Small intestine (tissue), 16 donors: ENCODE measurements at places on chromosomes 11 and 22. TPM values are rescaled to one million over a fixed set of nuclear protein-coding genes. Genes with fewer than 3 reads are reported as not detected.

- DNase-seq, result no peak
- no peaks in the 10 kb centered on the region for H3K36me3 ChIP-seq
- no peaks in the 10 kb centered on the region for H3K4me1 ChIP-seq
- H3K4me3 ChIP-seq, result no peak overlapping the region
- no peaks in the 10 kb centered on the region for H3K27me3 ChIP-seq
Measured at GRCh38 chr11:21897752-21898151, 295.1 kb upstream of the ANO5 start.

GRCh38 chr11:80086496-80087055 is 645.7 kb upstream of the TENM4 start:
- no peaks in the 10 kb centered on the region for H3K36me3 ChIP-seq
- DNase-seq, result no peak
- no peak overlapping the region for H3K27ac ChIP-seq
- H3K27me3 ChIP-seq, result no peaks in the 10 kb centered on the region
- no peaks in the 10 kb centered on the region for H3K4me1 ChIP-seq
- H3K4me3 ChIP-seq, result no peak overlapping the region

- H3K4me1 ChIP-seq, result no peaks in the 10 kb centered on the region
- no peak overlapping the region for H3K4me3 ChIP-seq
- H3K36me3 ChIP-seq, result no peaks in the 10 kb centered on the region
- H3K27me3 ChIP-seq, result no peaks in the 10 kb centered on the region
- DNase-seq, result no peak
Measured at GRCh38 chr11:27807596-27807995, 107.3 kb upstream of the BDNF start.

- no peak overlapping the region for H3K4me3 ChIP-seq
- H3K4me1 ChIP-seq, result peaks cover 33% of the 10 kb centered on the region
- no peak for DNase-seq
- no peaks in the 10 kb centered on the region for H3K27me3 ChIP-seq
- no peaks in the 10 kb centered on the region for H3K36me3 ChIP-seq
- H3K27ac ChIP-seq, result no peak overlapping the region
Measured at GRCh38 chr11:6626971-6627761, 7.9 kb upstream of the TPP1 start.

- H3K36me3 ChIP-seq, result no peaks in the 10 kb centered on the region
- H3K27me3 ChIP-seq, result no peaks in the 10 kb centered on the region
- no peak overlapping the region for H3K27ac ChIP-seq
- H3K4me3 ChIP-seq, result no peak overlapping the region
Measured at GRCh38 chr11:131498631-131499160, 128.3 kb downstream of the NTM start.

- no peaks in the 10 kb centered on the region for H3K4me1 ChIP-seq
- no peaks in the 10 kb centered on the region for H3K36me3 ChIP-seq
- no peaks in the 10 kb centered on the region for H3K27me3 ChIP-seq
- no peak overlapping the region for H3K4me3 ChIP-seq
- H3K27ac ChIP-seq, result no peak overlapping the region
Measured at GRCh38 chr11:86785576-86785975, 14.8 kb upstream of the PRSS23 start.

DNA sequence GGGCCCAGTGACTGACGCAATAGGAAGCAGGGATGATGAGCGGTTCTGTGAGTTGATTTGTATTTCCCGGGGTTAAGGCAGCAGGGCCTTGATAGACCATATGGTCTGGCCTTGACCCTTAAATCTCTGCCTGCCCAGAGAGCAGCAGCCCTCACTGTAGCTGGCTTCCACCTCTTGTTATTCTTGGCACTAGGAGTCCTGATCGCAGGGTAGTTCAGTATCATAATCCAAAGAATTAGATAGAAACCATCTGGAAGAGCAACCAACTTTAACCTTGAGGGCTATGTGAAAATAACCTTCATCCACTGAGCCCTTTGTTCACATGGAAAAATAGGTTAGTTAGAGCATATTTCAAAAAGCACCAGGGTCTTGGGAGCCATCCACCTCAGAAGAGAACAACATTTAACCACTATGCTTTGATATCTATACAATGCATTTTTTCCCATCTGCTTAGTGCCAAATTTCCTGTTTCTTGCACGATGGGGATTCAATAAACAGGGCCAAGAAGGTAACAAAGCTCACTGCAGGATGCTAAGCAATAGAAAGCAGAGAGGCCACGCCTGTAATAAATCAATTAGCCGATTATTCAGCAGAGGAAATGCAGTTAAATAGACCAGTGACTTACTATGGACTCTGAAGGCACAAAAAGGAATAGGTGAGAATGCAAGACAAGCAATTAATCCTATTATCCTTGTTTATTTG is 761.3 kb downstream of the OPCML start:
- H3K4me1 ChIP-seq, result no peaks in the 10 kb centered on the region
- peak; percentile 26 for DNase-seq
- no peak overlapping the region for H3K4me3 ChIP-seq

ATG16L2 gene
- polyA plus RNA-seq, result 19.7 TPM

COPB1 gene
- polyA plus RNA-seq, result 97.5 TPM

AIFM3 gene
- 5.1 TPM for polyA plus RNA-seq

KCNK4 gene
- not detected for polyA plus RNA-seq
